ENCODE measurements at places on chromosomes 12 and 14.
A peak's percentile ranks its signal among the peaks of the same experiment; 100 is the strongest.

- peak; percentile 65 for DNase-seq
Measured at GRCh38 chr12:88993651-88994050, 358.6 kb downstream of the DUSP6 start.

DNA sequence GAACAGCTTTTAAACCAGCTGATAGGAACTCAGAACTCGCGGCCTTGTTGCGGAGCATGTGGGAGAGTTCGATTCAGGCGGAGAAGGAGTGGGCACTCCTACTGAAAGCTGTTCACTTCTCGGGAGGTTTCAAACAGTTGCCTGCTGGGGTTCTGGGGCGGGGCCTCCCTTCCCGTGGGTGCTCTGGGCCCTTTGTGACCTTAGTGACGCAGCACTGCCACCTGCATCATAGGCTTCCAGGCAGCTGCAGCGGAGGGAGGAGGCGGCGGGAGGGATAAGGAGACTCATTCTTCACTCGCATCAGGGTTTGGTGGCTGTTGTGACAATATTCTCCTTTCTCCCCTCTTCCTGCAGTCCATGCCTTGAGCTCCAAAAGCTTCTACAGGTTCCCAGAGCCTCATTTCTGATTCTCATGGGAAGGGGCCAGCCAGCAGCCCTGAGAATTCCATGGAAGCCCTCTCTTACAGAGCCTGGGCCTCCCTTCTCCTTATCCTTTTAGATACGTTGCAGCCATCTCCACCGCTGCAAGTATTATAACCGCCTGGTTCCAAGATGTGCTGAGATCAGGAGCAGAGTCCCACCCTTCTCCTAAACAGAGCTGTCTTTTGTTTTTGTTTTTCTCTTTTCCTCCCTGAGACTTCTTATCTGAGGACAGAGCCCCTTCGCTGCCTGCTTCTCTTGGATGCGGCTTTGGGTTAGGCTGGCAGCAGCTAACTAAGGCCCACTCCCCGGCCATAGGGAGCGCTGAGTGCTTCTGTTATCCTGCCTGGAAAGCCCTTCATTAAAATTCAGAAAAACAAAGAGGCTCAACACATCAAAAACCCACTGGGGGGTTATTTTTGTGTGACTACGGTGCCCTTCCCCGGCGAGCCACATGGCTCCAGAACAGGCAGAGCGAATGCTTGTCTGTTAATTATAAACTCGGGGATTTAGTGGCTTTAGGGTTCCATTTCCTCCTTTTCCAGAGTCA is 67.6 kb upstream of the GPATCH2L start:
- DNase-seq = no peak

DNA sequence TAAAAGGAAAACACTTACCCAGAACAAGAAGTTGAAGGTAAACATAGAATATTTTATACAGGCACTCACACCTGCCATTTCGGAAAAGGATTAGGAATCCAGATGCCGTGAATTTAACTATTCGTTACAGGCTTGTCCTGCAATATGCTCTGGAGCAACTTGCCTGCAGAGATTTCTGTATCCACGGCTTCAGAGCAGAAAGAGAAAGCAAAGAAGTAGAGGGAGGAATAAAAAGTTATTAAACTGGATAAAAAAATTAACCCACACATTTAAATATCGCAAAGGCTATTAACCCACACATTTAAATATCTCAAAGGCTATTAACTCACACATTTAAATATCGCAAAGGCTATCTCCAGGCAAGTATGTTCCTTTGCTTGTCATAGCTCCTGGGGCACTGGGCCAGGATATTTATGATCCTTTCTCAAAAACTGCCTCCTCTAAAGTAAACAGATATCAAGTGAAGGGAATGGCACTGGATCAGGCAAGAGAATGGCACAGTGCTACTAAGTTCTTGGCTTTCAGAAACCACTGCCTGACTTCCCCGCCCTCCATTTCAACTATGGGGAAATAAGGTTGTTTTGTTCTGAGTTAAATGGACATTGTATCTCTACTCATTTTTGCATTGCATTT is at the start of gene TSPAN8:
Gene TSPAN8 (minus strand): TSS at position 399 of the 633 bp plus-strand sequence. CDS start 321 bp downstream, at position 78.
- DNase-seq = no peak

- DNase-seq = no peak
Measured at GRCh38 chr12:127690161-127690560, 576.8 kb upstream of the TMEM132C start.

DNA sequence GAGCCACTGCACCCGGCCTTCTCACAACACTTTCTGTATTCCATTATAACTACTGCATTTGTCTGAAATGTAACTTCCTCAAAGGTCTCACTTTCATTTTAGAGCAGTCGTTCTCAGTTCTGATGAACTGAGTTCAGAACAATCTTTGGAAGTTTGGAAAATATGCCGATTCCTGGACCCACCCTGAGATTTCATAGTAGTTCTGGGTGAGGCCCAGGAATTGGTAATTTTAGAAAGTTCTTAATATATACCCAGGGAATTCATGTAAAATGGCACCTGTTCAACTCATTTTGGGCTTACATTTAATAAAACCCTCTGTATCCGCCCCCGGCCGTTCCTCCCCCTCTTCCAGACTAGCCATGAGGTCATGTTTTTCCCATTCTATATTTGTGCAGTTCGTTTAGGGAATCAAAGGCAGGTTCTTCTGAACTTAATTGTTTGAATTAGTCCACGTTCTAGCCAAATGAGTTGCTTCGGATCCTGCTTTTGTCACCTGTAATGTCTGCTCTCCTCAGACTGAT is 5.9 kb downstream of the GSG1 start:
- no peak for DNase-seq

GRCh38 chr14:61893371-61893940 is 131.2 kb downstream of the SNAPC1 start:
- DNase-seq = no peak

DNA sequence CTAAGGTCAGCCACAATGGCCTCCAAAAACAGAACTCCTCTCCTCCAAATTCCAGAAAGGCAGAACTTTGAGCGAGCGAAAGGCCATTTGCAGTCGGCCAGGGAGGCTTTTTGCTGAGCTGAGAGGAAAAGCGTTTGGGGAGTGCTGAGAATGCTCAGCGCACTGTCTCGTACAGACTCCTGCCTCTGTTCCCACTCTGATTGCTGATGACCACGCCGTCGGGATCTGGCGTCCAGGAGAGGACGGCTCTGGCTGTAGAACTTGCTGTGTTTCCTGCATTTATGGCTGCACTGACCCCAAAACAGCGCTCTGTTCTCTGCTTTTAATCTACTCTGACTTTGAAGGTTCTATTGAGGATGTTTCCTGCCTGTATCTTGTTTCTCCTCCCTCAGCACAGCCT is 82.4 kb upstream of the WSCD2 start:
- DNase-seq = no peak

DNA sequence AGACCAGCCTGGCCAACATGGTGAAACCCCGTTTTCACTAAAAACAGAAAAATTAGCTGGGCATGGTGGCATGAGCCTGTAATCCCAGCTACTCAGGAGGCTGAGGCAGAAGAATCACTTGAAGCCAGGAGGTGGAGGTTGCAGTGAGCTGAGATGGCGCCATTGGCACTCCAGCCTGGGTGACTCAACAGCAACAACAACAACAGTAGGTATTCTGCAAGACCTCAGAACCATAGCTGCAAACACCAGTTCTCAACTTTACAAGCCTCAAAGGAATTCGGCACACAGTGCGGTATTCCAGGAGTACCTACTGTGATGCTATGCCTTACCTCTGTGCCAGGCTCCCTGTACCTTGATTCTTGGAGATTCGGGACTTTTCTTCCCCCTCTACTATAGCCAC is 15.8 kb downstream of the FOXN3 start:
- DNase-seq = peak; percentile 46

- DNase-seq = peak; percentile 42
Measured at GRCh38 chr14:55240526-55241178, 30.6 kb upstream of the FBXO34 start.

GRCh38 chr14:22515929-22516328 is 73.1 kb downstream of the DAD1 start:
- DNase-seq = no peak

DNA sequence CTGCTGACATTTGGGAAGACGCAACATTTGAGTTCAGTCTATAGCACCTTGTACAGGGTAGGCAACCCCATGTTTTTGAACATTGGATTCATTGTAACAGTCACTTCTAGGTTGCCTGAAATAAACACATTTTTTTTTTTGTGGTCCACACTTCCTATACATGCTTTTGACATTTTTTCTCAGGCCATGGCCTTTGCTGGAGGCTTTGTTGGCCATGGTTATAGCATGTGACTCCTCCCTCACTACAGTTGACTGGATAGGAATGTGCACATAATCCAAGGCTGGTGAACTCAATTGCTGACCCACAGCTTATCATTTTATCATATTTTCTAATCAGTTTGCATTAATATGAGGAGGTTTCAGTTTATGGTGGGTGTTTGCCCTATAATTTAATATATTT is 60.6 kb downstream of the TMEM117 start:
- DNase-seq = no peak

DNA sequence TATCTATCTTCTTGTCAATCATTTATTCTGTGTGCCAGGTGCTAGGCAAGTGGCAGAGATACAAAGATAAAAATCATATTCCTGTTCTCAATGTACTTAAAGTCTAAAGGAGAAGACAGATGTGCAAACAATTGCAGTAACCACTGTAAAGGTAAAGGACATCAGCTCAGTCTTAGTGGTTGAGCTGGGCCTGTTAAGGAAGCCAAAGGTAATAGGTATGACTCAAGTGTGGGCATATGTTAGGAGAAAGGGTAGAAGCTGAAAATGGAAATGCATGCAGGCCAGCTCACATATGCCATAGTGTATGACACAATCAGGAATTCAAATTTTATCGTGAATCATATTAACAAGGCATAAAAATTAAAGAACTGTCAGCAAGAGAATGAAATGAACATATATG is 49.8 kb downstream of the FAR2 start:
- peak; percentile 18 for DNase-seq

- no peak for DNase-seq
Measured at GRCh38 chr14:96233661-96234060, 22.3 kb upstream of the BDKRB1 start.

- no peak for DNase-seq
Measured at GRCh38 chr12:79156846-79157463, 292.4 kb downstream of the SYT1 start.

GRCh38 chr14:71166180-71166837 is 259.1 kb downstream of the PCNX1 start:
- peak; percentile 74 for DNase-seq

DNA sequence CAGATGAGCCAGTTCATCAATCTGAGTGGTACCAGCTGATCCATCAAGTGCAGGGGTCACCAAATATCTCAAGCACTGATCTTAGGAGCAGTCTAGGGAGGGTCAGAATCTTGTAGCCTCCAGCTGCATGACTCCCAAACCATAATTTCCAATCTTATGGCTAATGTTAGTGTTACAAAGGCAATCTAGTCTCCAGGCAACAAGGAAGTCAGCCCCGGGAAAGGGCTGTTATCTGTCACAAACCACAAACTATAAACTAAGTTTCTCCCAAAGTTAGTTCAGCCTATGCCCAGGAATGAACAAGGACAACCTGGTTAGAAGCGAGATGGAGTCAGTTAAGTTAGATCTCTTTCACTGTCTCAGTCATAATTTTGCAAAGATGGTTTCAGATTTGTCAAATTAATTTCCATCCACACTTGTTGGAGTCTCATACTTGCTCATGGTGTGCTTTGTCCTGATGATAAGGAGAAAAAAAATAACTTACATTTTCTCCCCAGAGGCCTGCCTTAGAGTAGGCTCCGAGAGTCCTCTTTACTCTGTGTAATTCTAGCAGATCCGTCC is 3.9 kb upstream of the ABHD4 start:
- no peak for DNase-seq

GRCh38 chr12:47281667-47282171 is 202.0 kb upstream of the AMIGO2 start:
- DNase-seq = peak; percentile 56
